ENCODE measurements at places on chromosomes 4 and X. TPM values are rescaled to one million over a fixed set of nuclear protein-coding genes. Genes with fewer than 3 reads are reported as not detected.

Gene SYTL5
- total RNA-seq, result 0.60 TPM

Gene USP11
- total RNA-seq, result 5.0 TPM

Gene ARHGAP36
- total RNA-seq, result not detected

Gene GABRG1
- not detected for total RNA-seq

Gene PCSK1N
- 14.0 TPM for total RNA-seq

Gene ODAM
- total RNA-seq, result not detected

Gene CSAG3
- not detected for total RNA-seq

GRCh38 chr4:86101841-86102240 lies 258.0 kb downstream of the MAPK10 start:
- no peak for DNase-seq

GRCh38 chr4:3484057-3484973 lies 21.2 kb downstream of the DOK7 start:
- DNase-seq, result peak; percentile 44

DNA sequence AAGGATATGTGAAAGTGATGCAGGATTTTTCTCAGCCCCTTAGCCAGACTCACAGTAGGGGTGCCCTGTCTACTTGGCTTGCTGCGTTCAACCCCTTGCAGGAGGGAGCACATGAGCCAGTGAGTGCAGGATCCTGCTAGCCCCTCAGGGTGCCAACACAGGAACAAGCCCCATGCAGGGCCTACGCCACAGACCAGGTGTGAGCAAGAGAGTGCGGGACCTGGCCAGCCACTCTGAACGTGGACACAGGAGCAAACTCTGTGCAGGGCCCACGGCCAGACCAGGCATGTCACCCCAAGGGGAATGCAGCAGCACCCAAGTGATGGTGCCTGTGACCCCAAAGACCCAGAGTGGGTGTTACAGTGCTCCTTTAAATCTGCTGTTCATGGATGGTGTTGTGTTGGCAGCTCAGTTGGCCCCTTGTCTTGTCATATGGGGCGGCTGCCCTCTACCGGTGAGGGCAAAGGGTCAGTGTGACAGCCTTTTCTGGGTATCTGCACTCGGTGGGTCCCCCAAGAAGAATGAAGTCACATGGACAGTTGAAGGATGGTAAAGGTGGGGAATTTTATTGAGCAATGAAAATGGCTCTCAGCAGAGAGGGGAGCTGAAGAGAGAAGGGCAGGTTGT lies 188.4 kb upstream of the MAOA start:
- DNase-seq, result no peak

GRCh38 chr4:161799710-161800109 lies 364.1 kb downstream of the FSTL5 start:
- no peak for DNase-seq

GRCh38 chr4:67344594-67345380 lies 200.5 kb downstream of the CENPC start:
- no peak for DNase-seq

DNA sequence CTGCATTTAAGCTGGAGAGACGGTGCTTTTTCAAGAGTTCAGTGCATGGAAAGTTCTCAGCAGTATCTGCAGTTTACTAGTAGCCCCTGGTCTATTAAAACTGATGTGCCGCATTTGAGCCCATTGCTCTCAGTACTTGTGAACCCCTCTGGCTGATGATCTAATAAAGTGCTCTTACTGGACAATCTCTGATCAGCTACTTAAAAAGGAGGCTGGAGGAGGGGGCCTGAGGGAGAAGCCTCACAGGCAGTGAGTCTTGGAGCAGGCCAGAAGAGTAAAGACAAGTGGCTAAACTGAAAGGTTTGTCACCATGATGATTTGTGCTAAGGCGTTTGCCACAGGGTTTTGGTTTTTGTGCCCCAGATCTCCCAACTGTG lies 138.5 kb downstream of the ARX start:
- DNase-seq, result no peak

GRCh38 chrX:11629593-11630211 lies 36.0 kb downstream of the ARHGAP6 start:
- no peak for DNase-seq

GRCh38 chr4:119735165-119735651 lies 106.6 kb upstream of the PDE5A start:
- DNase-seq, result no peak

- DNase-seq, result no peak
Measured at GRCh38 chr4:156771171-156771837, 200.3 kb downstream of the PDGFC start.

- no peak for DNase-seq
Measured at GRCh38 chr4:94208266-94208665, 601 bp downstream of the SMARCAD1 start.

- no peak for DNase-seq
Measured at GRCh38 chr4:22546299-22546698, 30.4 kb upstream of the ADGRA3 start.

- no peak for DNase-seq
Measured at GRCh38 chr4:14386196-14386595, 616.1 kb upstream of the CPEB2 start.

DNA sequence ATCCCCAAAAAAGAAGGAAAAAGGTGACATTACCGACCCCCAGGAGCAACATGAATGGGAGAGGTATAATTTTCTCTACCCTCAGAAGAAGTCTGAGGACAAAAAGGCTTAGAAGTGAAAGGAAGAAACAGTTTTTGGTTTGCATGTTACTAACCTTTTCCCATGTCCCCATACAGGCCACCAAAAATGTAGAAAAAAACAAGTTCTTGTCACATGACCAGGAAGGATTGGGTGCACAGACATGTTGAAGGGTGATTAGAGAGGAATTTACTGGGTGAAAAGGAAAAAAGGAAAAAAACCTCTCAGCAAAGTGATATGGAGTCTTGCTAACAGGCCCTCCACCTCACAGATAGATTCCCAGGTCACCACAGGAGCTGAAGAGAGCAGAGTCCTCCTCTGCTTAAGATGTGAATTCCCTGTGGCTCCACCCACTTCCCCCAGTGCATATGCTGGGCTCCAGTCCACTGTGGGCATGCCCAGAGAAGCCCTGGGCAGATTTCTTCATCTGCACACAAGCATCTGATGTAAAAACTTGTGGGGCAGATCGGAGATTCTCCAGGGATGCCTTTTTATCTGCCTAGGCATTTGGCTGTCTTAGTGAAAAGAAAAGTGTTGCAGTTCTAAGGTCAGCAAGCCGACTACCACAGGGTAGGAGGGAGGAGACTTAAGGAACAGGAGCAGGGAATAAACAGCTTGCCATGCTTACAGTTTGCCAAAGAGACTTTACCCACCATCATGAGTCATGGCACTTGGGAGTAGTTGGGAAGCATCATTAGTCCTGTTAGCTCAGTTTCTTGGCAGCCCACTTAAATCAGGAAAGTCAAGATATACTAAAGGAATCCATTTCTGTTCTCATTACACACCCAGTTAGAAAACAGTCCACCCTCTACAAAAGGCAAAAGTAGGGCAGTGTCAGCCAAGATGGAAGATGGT lies 25.0 kb upstream of the PASD1 start:
- no peak for DNase-seq

GRCh38 chr4:18039113-18039512 lies 17.6 kb upstream of the LCORL start:
- DNase-seq, result no peak

- DNase-seq, result no peak
Measured at GRCh38 chrX:46837558-46838485, 979 bp downstream of the RP2 start.

DNA sequence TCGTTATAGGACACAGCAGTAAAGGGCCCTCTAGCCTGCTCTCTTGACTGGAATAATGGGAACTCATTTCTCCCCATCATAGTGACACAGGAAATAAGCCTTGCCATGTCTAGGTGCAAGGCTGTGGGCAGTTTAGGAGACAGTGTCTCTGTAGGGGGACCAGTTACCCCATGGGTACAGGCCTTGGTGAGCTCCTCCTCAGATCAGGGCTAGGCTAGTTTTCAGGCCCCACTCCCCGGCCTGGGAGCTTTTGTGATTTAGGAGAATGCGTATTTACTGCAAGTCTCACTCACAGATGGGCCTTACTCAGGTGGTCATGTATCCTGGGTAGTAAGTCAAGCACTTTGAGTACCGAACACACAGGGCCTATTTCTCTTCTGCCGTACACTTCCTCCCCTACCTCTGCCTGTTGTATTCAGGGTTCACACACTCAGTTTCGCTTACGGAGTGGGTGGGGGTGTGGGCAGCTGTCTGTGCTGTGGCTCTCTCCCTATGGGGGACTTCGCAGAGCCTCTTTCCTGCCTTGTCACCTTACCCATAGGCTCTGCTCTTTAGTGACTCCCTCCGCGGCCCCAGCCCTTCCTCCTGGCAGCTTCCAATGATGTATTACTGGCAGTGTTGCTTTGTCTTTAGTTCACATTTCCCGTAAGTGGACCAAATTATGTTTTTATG lies 34.2 kb downstream of the FAM193A start:
- no peak for DNase-seq

DNA sequence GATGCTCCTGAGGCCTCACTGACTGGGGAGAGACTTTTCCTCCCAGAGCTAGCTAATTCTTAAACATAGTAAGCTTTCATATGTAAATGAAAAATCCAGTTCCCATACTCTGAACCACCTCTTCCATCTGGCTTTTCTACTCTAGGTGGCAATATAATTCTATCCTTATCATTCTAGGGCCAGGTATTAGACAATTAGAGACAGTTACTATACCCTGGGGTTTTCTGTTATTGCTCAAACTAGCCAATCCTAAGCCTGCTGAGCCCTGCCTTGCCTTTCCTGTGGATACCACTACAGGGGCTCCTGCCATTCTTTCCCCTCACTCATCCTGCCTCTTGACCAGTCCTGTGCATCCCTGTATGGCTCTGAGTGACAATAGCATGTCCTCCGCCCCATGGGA lies 552.0 kb downstream of the STIM2 start:
- DNase-seq, result no peak

- DNase-seq, result no peak
Measured at GRCh38 chr4:87204559-87204958, 15.9 kb downstream of the KLHL8 start.

- DNase-seq, result no peak
Measured at GRCh38 chr4:103400405-103400804, 202.3 kb upstream of the CENPE start.

- DNase-seq, result no peak
Measured at GRCh38 chr4:82667761-82668480, 106.1 kb upstream of the TMEM150C start.

DNA sequence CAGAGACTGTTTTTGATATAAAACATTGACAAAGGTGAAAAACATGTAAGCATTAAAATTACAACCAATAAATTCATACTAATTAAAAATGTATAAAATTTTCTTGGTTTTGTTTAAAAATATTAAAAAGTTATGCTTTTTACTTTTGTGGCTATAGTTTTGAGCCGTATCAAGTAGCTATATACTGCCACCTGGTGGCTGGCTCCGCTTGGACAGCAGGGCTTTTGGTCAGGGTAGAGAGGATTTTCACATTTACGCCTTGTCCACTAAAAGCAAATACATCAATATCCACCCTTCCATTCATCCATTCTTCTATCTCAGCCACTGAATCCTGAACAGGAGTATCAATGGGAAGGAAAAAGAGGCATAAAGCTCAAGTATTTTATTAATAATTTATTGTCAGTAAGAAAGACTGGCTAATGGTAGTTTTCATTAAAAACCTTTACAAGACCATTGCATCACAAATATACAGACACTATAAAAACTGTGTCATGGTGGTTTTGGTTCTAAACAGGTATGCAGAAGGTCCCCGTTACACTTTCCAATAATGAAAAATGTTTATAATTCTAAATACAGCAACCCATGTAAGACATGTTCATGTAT lies 32.1 kb upstream of the MTNR1A start:
- peak; percentile 75 for DNase-seq

Measured in transverse colon (tissue), 4 donors.